ENCODE measurements at places on chromosomes 6 and 20. TPM values are rescaled to one million over a fixed set of nuclear protein-coding genes. Genes with fewer than 3 reads are reported as not detected.

GRCh38 chr6:128233531-128233930 lies 286.9 kb downstream of the PTPRK start:
- DNase-seq = no peak

PTPRT gene
- 0.27 TPM for total RNA-seq

DNA sequence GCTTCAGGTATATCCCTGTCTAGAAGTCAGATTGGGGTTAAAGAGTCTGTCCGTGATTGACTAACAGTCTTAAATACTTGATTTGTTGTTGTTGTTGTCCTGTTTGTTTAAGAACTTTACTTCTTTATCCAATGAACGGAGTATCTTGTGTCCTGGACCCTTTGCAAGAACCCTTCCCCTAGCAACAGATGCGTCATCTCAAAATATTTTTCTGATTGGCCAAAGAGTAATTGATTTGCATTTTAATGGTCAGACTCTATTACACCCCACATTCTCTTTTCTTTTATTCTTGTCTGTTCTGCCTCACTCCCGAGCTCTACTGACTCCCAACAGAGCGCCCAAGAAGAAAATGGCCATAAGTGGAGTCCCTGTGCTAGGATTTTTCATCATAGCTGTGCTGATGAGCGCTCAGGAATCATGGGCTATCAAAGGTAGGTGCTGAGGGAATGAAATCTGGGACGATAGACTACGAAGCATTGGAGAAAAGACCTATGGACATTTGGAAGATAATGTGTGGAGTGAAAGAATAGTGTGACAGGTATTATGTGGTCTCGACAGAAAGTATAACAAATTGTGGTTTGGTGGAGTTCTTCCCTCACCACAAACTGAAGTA lies at the start of gene HLA-DRA:
Gene HLA-DRA, plus strand, starts transcription at position 286 of the 613 bp plus-strand sequence. Its CDS starts 64 bp downstream, at position 350.
- DNase-seq = no peak

VIP gene
- 0.59 TPM for total RNA-seq

DNA sequence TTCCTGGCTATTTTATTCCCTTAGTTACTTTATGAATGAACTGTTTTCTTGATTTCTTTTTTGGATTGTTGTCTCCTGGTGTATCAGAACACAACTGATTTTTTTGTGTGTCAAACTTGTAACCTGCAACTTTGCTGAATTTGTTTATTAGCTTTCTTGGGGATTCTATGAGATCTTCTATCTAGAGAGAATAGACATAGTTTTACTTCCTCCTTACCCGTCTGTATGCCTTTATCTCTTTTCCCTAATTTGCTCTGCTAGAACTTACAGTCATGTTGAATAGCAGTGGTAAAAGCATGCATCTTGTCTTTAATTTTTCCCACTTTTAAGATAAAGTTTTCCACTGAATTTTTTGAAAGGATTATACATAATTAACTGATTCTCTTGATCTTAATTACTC lies 13.2 kb downstream of the RNF146 start:
- no peak for DNase-seq

COX7A2 gene
- total RNA-seq = 689 TPM

DNA sequence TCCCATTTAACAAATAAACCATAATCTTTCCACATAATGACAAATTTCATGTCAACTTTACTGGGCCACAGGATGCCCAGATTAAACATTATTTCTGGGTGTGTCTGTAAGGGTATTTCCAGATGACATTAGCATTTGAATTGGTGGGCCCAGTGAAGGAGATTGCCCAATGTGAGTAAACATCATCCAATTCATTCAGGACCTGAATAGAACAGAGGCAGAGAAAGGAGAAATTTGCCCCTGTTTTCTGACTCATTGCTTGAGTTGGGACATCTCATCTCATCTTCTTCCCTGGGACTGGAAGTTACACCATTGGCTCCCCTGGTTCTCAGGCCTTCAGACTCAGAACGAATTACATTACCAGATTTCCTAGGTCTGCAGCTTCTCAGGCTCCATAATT lies 142.9 kb downstream of the TPBG start:
- DNase-seq = no peak

DNA sequence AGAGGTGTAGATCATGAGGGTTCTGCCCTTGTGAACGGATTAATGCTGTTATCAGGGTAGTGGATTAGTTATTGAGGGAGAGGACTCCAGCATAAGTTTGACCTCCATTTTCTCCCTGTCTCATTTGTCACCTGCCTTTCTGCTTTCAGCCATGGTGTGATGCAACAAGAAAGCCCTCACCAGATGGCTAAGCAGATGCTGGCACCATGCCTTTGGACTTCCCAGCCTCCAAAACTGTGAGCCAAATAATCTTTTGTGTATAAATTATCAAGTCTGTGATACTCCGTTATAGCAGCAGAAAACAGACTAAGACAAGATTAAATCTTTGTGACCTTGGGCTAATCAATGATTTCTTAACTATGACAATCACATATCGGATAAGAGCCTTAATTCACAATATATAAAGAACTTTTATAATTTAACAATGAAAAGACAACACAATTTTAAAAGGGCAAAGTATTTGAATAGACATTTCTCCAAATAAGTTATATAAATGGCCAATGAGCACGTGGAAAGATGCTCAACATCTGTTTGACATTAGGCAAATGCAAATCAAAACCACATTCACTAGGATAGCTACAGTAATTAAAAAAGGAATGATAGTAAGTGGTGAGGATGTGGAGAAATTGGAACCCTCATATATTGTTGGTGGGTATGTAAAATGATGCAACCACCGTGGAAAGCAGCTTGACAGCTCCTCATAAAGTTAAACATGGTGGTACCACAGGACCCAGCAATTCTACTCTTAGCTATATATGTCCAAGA lies 45.3 kb upstream of the IFNGR1 start:
- no peak for DNase-seq

TRIM15 gene
- total RNA-seq = not detected
